Upper lobe of right lung (tissue), 1 donor: ENCODE measurements at places on chromosomes 1 and 21. TPM values are rescaled to one million over a fixed set of nuclear protein-coding genes. Genes with fewer than 3 reads are reported as not detected.

Gene FCRL4
- total RNA-seq = not detected

Gene KRTAP25-1
- total RNA-seq = not detected

Gene URB2
- 8.4 TPM for total RNA-seq

Gene NCF2
- 144 TPM for total RNA-seq

Gene PDZK1IP1
- total RNA-seq = 41.2 TPM

Gene MCOLN3
- total RNA-seq = 14.0 TPM

Gene CDKN2C
- total RNA-seq = 9.6 TPM

Gene CFHR5
- total RNA-seq = not detected

DNA sequence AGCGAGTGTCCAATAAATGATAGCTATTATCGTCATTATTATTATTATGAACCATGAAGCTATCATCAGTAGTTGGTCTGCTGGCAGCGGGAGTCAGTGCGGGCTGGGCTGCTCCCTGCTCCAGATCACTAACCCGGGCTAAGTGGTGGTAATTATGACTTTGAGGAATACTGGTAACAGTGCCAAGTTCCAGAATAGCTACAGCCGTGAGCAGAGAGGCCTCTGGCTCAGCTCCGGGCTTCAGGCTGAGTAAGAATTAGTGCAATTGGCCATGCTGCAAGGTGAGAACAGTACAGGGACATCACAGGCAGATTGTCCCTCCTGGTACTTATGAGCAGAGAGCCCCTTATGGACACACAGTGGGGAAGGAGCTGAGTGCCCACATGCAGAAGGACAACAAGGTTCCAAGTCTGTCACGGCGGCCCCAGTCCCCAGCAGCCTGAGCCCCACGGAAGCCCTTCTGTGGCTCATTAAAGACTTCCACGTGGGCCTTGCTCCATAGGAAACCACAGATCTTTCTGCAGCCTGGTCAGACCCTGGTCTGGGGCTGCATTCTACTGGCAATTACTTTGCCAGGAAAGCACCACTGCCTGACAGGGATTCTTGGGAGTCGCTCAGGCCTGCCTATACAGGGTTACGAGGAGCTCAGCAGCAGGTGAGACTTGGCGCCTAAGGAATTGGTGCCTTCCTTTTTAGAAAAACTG lies 235.1 kb downstream of the RRAGC start:
- DNase-seq = no peak

DNA sequence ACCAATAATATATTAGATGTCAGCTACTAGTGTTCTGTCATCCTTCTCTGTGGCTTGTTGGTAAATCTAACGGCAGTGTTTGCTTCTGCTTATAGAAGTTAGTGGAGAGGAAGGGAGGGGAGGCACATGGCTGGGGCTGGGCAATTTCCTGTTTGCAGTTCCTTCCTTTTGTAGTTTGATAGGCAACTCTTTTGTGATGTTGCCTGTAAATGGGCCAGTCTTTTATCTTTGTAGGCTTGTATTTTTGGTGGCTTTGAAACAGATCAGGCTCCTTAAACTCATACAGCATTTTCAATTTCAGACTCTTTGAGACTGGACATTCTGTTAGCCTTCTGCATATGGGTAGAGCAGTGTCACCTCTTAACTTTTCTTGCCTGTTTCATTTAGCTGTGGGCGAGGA lies 48.1 kb downstream of the CDC14A start:
- DNase-seq = no peak

- no peak for DNase-seq
Measured at GRCh38 chr1:198968866-198969265, 330.0 kb downstream of the PTPRC start.

- DNase-seq = no peak
Measured at GRCh38 chr1:240508950-240509349, 103.0 kb downstream of the GREM2 start.

GRCh38 chr1:93585059-93585966 lies 96.3 kb downstream of the BCAR3 start:
- peak; percentile 97 for DNase-seq

GRCh38 chr1:157173900-157174410 lies 35.8 kb upstream of the ETV3 start:
- DNase-seq = no peak

DNA sequence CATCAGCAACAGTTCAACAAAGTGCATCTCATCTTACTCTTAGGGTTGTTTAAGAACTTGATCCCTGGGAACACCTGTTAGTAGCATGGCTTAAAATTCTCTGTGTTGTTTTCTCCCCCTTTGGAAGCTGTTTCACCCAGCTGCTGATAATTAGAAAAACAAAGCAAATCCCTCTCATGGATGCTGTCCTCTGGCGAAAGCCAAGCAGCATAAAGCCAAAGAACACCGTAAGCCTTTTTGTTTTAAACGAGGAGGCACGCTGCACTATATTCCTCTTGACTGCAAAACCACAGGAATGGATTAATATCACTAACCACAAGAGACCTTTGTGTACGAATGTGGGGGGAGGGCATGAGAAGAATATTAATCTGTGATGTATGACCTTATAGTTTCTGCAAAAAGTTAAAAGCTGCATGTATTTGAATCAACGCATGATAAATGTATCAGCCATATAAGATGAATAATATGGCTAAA lies 923.2 kb downstream of the LTN1 start:
- no peak for DNase-seq

GRCh38 chr1:232136136-232136535 lies 493.8 kb downstream of the SIPA1L2 start:
- no peak for DNase-seq

DNA sequence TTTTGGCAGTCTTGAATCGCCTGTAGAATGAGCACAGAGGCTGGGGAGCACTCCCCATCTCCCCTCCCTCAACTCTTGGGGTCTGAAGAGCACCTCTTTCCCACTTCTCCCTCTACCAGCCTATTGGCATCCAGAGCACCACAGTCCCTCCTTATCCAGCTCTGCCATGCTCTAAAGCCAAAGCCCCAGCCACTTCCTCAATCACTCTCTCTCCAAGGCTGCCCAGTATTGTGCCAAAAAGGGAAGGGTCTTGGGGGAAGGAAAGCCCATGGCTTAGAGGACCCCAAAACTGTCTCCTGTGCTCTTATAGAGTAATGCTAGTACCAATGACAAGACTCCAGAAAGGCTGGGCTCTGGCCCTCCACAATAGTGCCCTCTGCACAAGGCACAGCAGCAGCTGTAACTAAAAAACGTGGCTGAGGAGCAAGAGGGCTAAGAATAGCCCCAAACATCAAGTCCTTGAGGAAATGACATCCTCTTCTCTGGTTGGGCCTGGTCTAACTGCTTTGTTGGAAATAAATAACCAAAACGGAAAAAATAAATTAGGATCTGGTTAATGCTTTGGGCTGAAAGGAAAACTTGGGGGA lies 28.4 kb downstream of the SLC27A3 start:
- no peak for DNase-seq

DNA sequence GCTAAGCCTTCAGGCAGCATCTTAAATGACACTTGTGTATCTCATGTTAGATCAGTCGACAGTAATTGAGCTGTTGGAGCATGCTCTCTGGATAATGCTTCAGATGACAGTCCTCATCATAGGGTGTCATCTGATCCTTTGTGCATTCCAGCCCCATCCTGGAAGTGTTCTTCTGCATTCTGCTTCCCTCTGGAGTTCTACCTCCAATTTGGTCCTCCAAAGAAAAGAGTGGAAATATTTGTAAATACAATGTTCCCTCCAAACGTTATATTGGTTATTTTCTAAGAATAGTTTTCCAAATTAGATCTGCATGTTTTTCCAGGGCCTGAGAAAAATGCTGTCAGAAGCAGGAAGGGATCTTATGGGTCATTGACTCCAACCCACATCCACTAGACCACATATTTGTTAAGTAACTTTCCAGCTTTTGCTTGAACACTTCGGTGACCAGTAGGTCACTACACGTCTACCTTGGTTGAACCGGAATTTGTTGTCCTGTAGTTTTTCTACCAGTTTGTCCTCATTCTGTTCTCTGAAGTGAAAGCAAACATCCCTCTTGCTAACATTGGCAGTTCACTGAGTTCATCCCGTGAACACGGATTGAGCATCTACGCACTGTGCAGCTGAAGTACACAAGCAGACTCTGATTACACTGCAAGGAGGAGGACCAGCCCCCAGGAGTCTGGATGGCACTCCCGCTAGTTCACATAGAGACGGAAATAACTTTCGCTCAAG lies 136.0 kb downstream of the TLR5 start:
- DNase-seq = no peak

DNA sequence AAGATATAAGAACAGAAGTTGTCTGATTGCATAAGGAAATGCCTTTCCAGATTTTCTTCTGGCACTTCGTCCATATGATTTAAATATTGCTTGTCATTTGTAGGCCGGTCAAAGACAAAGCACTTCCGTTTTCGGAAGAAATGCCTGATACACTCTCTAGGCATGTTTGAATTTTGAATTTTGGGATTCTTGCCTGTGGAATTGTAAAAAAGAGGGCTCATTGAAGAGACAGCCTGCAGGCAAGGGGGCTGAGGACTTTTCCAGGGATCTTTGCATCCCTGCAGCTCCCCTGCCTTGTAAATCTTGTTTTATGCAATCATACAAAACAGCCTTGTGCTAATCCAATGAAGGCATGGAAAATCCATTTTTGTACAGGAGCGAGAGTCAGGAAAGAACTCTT lies 7.4 kb downstream of the GBP4 start:
- DNase-seq = no peak

DNA sequence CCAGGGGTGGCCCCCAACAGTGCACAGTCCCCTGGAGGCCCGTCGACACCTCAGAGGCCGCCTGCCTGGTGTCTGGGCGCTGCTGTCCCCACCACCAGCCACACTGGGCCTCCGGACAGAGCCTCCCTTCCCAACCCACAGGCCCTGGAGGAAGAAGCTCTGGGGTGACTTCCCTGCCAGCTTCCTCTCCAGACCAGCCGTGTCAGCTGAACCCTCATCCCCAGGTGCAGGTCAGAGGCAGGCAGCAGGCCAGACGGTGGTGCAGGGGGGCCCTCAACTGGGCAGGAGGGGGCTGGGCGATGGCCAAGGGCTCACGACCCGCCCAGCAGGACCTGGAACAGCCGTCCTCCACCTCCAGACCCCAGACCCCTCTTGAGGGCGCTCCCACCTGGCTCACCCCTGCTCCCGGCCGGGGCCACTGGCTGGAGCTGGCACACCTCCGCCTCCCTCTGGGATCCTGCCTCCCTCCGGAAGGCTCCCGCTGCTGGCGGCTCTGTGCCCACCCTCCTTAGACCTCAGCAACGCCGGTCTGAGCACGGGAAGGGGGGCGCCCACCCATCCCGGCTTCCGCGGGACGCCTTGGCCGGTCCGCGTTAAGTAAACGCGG lies 520 bp downstream of the TNFRSF18 start:
- DNase-seq = no peak

- DNase-seq = no peak
Measured at GRCh38 chr1:161864577-161864976, 98.5 kb downstream of the ATF6 start.

- DNase-seq = no peak
Measured at GRCh38 chr1:47906527-47907176, 90.5 kb downstream of the TRABD2B start.

GRCh38 chr1:109441069-109441468 lies 14.8 kb upstream of the PSMA5 start:
- no peak for DNase-seq
